AG04449 (cell line): ENCODE measurements at places on chromosomes 2 and 18.

DNA sequence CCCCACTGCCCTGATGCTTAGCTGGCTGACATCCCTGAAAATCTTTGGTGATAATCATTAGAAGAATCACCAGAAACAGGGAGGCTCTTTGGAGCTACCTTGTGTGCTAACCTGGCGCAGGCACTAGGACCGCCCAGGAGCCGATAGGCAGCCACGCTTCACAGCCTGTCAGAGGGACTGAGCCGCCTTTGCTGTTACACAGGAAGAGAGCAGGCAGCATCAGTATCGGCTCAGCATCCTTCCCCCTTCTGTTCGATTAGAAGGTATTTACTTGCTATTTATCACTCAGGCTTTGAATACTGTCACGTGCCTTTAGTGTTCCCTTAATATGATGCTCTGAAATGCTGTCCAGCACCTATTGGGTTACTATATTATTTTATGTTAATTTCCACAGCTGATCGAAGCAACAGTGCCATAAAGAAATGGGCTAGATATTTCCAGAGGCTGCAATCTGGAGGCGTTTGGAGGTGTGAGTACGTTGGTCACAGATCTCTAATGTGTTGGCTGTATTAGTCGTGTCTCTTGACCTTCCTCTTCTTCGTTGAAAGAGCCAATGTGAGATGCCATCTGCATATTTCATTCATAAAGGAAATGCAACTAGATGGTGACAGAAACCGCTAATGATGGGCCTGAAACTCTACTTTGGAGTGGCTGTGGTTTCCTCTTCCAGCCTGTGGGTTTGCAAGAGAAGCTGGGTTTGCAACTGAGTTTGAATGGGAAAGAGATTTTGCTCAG lies 110.4 kb upstream of the RAB27B start:
- no peak for DNase-seq

DNA sequence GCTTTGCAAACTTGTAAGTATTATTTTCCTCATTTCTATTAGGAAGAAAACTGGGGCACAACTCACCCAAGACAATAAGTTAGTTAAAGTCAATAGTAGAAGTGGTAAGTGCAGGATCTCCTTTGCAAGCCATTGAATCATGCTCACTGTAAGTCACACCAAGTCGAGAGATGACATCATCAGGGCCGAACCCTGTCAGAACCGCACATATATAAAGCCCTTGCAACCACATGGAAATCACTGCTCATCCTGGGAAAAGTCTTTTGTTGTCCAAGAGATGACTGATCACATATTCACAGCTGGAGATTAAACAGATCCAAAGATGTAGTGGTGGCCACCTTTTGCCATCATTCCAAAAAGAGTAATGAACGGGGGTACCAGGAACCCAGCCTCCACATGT lies 484.8 kb upstream of the ID2 start:
- no peak for DNase-seq

DNA sequence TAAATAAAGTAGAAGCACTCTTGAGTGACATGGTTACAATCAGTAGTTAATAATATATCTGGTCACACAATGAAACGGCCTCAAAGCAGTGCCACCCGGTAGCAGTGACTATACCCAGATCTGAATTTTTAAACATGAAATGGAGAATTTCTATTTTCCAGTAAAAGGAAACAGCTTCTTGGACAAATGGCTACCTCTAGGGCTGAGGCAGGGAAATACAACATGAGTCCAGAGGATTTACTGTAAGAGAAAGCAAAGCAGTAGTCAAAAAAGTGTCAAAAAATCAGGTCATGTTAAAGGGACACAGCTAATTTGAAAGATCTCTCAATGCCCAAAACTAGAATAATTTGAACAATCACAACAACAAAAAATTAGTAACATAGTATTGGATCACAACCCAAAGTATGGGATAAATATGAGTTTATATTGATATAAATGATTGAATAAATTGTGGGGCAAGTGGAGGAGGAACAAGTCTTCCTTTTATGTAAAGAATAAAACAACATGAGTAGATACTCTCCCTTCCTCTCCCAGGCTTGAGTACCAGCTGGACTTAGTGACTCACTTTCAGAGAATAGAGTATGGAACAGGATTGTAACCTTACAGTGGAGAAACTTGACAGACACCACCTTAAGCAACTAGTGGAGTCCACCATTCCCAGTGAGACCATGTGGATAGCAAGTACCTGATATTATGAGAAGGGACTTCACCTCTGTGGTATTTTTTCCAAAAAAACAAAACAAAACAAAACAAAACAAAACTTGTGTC lies 180.8 kb downstream of the MBD2 start:
- no peak for DNase-seq

- no peak for DNase-seq
Measured at GRCh38 chr2:172106108-172106961, 3.6 kb upstream of the DLX2 start.

DNA sequence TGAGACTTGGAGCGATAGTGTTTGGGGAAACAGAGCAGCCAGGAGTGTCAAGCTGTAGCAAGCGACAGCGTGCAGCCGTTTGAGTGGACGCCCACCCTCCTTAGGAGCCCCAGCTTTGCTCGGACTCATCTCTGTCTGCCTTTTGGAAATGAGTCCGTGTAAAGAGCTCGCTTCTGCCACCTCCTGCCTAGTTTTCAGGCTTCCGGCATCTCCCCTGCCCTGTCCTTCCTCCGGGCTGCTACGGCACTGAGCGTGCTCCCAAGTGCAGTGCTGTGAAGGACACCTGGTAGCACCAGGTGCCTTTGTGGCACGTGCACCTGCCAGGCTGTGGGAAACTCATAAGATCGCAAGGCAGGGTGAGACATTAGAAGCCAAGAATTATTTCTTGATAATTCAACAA lies 117.1 kb downstream of the RNF144A start:
- DNase-seq, result no peak

GRCh38 chr18:66410692-66411091 lies 193.2 kb downstream of the CDH19 start:
- no peak for DNase-seq

GRCh38 chr2:191152482-191153240 lies 1.9 kb upstream of the STAT4 start:
- DNase-seq, result no peak

- DNase-seq, result no peak
Measured at GRCh38 chr2:163610817-163611556, 124.8 kb downstream of the FIGN start.

- DNase-seq, result no peak
Measured at GRCh38 chr2:238505119-238505891, 78.6 kb downstream of the ASB1 start.

- DNase-seq, result no peak
Measured at GRCh38 chr2:21251216-21251980, 127.6 kb downstream of the TDRD15 start.

- DNase-seq, result no peak
Measured at GRCh38 chr2:98148595-98149332, 61.8 kb downstream of the VWA3B start.

DNA sequence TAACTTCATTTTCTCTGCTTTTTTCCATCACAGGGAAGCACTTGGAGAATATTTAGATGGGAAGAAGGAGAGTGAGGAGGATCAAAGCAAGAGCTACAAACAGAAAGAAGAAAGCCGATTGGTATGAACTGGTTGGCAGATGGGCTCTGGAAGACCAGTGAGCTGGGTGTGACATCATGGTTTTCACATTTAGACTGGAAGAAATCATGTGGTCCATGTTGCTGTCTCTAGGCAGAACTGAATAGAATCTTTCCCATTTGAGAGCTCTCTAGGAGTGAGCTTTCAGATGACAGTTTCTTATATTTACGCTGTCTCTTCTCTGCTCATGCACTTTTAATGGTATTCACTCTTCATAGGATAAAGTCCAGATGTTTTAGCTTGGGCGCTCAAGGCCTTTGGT lies 12.6 kb downstream of the DRC1 start:
- no peak for DNase-seq

GRCh38 chr2:25347846-25348245 lies 6.1 kb upstream of the DNMT3A start:
- no peak for DNase-seq

DNA sequence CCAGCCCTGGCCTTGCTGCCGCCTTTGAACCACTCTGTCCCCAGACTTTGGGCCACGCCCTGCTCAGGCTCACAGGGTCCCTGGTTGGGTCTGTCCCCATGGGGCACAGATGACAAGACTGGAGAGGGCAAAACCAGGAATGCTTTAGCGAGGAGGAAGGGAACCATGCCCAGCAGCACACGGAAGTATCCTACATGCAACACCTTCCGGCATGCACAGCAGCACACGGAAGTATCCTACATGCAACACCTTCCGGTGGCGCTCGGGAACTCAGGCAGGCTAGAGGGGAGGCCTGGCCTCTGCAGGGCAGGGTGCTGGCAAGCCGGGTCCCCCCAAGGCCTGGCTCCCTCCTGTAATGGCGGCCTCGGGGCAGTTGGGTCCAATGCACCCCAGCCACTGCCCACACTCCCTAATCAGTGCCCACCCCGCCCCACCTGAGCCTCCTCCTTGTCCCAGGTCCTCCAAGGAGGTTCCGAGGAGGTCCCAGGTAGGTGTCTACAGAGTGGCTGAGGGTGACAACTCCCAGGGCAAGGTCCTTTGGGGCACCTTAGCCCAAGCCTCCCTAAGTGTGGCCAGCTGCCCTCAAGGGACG lies 33.6 kb upstream of the SNED1 start:
- DNase-seq, result no peak

DNA sequence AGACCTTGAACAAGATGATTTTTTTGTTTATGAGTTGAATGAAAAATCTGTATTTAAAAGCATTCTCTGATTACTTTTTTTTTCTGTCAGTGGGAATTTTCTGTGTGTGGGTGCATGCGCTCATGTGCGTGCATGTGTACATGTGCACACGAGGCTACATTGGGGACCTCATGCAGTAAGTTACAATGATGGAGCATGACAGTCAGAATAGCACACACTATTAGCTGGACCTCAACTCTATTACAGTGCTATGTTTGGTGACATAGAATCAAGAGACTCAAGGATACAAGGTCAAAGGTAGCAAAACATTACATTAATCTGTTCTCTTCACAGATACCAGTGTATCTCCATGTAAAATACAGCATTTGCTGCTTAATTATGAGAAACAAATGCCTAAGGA lies 276.8 kb upstream of the FIGN start:
- DNase-seq, result no peak

- DNase-seq, result peak; percentile 4
Measured at GRCh38 chr2:227509824-227510619, 38.1 kb downstream of the AGFG1 start.

DNA sequence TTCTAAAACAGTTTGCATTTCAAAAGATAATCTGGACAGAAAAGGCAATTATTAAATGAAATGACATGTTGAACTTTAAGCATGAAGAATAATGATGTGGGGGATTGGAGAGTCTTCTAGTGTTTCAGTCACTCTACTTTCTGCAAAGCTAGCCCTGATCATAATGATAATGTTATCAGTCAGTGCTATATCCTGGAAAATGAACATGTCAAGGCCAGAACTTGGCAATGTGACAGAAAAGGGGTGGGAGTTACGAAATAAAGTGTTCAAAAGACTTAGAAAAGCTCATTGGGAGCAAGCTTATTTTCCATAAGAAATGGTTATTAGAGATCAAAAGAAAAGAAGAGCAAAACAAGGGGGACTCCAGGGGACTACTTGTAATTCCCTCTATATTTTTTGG lies 288.5 kb upstream of the SLC8A1 start:
- no peak for DNase-seq

DNA sequence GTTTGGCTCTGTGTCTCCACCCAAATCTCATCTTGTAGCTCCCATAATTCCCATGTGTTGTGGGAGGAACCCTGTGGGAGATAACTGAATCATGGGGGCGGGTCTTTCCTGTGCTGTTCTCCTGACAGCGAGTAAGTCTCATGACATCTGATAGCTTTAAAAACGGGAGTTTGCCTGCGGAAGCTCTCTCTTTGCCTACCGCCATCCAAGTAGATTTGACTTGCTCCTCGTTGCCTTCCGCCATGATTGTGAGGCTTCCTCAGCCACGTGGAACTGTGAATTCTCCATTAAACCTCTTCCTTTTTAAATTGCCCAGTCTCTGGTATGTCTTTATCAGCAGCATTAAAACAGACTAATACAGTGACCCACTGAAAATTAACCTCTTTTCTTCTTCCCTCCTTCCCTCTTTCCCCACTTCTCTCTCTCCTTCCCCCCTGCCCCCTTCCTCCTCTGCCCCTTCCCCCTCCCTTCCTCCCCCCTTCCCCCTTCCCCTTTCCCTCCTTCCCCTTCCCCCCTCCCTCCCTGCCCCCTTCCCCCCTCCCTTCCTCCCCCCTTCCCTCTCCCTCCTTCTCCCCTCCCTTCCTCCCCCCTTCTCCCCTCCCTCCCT lies 818.8 kb downstream of the SLC4A3 start:
- no peak for DNase-seq

DNA sequence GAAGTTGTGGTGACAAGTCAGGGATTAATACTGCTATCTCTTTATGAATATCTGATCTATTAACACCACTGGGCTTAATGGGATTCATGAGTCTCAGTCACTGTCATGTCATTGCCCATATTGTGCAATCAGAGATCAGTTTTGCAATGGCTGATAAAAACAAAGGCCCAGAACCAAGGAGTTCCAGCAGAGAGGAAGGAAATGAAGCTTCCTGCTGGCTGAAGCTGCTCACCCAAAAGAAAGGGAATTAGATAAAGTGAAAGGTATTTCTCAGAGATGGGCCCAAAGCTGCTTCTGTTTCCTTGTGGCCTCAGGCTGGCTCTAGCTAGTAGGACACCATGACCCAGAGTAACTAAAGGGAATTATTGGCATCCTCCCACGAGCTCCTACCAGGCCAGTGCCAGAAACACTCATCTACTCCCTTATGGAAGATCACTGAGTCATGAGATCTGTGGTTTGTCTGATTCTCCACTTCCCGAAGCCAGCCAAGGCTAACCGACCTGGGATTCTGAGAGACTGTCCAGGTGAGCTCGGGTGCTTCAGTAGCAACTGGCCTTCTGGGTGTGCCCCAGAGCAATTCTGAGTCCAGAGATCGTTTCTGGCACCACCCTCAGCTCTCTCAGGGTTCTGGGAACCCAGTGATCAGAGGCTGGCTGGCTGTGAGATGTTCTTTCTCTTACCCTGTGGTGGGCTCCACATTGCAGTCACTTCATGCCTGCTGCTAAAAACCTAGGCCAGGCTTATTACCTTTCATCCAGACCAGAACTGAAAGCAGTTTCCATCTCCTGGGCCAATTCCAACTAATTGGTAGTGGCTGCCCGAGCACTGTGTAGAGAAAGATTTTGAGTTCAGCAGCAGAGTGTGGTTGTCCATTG lies 129.5 kb upstream of the PELI1 start:
- no peak for DNase-seq

GRCh38 chr2:205763708-205764211 lies 81.5 kb downstream of the NRP2 start:
- DNase-seq, result peak; percentile 65

GRCh38 chr2:101976891-101977290 lies 14.9 kb upstream of the IL1R2 start:
- DNase-seq, result no peak

- no peak for DNase-seq
Measured at GRCh38 chr2:60472041-60472440, 81.4 kb downstream of the BCL11A start.

DNA sequence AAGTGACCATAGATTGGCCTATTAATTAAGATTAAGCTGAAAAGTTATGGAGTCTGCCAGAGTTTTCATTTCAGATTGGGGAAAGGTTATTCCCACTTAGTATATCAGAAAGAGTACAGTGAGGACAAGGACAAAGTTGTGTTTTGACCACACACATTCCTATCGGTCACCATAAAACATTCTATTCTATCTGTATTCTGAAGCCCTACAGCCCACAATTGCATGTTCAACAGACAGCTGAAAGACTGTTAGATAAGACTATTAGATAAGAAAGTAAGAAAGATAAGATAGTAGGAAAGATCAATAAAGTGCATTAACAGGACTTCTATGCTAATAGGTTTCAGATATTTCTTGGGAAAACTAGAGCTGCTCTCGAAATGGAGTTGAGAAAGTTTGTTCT lies 26.7 kb upstream of the ACYP2 start:
- no peak for DNase-seq

GRCh38 chr2:156673333-156673615 lies 237.1 kb downstream of the GPD2 start:
- DNase-seq, result no peak
